Stimulated activated CD4-positive, alpha-beta T cell treated with anti-CD3 and anti-CD28 coated beads, Interleukin-4, amount 100 ng/mL, for 24 hours (primary cell): ENCODE measurements at places on chromosomes 12 and 14.

DNA sequence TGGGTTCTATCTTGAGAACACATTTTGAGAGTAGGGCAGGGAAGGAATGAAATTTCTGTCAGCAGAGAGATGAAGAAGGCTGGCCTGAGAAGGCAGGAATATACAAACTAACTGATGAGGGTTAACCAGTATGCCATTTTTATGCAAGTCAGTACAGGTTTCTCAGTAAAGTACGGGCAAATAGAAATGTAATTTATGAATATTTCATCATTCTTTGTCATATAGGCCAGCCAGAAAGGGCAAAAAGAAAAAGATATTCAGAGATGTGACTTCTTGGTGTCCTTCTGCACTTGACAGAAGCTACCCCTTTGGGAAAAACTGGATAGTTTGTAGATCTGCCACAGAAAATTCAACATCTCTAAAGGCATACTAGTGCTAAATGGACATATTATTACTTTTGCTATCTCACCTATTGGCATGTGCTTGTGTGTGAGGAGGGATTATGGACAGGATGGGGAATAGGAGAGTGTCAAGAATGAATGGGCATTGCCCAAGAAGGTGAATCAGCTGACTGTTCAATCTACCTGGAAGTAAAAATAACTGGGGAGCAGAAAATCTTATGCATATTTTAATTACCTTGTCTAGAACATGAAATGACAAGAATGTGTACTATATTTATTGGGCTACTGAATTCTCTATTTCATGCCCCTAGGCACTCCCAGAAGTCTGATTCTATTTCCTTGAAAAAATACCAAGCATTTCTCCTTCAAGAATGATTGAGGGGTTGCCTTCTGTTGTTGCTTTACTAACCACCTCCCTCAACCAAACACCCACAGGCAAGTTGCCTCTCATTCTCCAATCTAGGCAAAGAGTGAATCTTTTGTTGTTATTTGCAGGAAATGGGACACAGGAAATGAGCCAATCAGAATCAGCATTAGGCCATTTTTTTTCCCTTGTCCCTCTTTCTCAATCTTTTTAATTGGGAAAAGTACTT, 175.1 kb upstream of the SLC38A2 start:
- no peak for DNase-seq

GRCh38 chr12:56521209-56521589, 421 bp upstream of the RBMS2 start:
- no peak for DNase-seq

DNA sequence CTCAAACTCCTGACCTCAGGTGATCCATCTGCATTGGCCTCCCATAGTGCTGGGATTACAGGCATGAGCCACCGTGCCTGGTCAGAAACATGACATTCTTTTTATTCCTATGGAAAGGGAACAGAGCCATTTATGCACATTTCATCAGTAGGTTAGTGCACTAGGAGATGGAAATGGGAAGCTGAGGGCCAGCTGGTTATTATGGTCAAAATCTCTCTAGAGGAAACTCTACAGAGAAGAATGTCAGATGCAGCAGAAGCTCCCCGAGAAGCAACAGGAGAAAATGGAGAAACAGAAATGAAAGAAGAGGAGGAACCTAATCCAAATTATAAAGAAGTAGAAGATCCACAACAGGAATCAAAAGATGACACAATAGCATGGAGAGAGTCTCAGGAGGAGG, 2.7 kb downstream of the CFAP251 start:
- no peak for DNase-seq

DNA sequence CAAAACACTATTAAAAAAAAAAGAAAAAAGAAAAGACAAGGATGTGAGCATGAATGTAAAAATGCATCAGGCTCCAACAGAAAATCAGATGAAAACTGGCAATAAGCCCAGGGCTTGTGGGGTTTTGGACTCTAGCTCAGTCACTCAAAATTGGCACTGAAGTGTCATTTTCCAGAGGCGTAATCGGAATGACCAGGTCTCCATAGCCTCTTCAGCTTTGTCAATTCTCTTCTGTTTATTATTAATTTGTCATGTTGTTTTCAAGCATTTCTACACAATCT, 137.2 kb upstream of the TRHDE start:
- DNase-seq = no peak

DNA sequence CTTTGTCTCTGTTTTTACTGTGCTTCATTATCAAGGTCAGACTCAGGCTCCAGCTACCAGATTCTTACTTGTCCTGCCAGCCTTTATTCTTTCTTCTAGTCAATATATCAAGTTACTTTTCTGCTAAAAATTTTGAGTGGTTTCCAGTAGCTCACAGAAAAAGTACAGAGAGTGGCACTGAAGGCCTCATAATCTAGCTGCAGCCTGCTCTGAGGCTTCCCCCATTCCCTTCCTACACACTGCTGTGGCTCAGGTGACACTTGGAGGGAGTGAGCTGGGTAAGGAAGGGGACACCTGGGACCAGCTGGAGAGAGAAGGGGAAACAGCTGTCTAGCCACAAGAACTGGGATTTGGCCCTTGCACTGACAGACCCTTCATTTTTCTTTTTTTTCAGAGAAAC, 25.4 kb downstream of the TTC6 start:
- DNase-seq = no peak

GRCh38 chr12:8057306-8057705, 8.9 kb downstream of the C3AR1 start:
- no peak for DNase-seq

GRCh38 chr14:36069535-36069900, 107.0 kb downstream of the PTCSC3 start:
- peak; percentile 30 for DNase-seq

DNA sequence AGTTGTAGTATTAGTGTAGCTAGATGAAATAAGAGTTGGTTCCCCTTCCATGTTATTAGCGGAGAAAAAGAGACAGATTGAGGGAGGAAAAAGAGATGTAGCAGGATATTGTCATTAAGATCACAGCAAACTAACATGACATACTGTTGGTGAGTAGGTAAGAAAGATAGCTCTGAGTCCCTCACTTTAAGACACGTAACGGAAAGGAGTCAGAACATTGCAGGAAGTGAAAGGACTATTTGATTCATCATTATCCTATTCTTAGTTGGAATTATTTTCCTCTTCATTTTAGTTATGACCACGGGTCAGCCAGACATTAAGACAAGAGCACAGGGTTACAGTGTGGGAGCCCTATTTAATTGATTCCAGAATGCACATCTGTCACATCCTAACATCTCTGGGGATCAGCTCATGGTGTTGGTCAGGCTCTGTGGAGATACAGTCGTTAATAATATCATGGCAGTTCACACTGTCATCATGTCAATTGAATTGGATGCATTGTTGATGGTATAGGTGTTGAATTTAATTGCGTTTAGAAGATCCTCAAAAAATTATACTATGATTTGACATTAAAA, 55.0 kb downstream of the TMX1 start:
- DNase-seq = no peak

GRCh38 chr12:62350554-62350953, 90.3 kb downstream of the USP15 start:
- no peak for DNase-seq

DNA sequence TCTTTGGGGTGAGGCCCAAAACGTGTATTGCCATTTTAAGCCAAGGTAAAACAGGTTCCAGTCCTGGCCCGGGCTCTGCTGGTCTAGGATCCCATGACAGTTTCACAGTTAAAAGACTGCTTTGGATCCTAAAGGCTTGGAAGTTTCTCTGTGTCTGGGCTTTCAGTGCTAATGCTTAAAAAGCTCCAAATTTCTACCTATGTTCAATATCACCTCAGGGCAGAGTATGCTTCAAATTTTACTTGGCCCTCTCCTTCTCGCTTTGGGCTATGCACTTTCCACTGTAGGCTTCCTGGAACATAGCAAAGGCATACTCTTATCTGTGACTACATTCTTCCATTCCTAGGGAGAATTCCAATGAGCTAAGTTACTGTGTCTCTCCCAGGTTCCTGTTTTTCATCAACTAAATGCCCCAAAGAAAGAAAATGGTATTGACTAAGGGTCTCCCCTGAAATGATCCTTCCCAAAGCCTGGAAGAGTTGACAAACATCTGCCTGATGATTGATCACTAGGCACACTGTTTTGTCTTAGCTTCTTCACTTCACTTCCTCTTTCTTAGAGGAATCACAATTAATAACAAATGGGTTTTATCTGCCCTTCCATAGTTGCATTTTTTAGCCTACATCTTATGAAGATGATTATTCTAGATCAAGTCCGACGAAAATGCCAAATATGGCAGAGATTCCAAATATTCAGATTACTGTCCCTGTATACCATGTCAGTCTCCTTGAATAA, 79.4 kb downstream of the TMTC2 start:
- no peak for DNase-seq

DNA sequence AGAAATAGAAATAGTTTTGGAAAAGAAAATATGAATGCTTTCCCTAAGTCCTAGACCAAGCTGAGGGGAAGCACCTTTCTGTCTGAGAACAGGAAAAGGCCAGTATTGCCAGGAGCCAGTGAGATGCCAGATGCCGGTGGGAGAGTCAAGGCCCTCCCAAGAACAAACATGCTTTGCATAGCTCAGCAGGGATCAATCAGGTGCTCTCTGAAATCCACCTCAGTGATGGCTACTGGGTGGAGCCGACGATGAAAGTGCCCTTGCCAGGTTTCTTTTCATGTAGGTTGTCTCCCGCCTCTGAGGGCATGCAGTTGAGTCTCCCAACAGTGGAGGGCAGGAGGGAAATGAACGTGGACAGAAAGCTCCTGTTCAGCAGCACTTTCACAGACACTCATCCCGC, 28.3 kb downstream of the DEGS2 start:
- no peak for DNase-seq
